ENCODE measurements at places on chromosomes 1 and 21.

DNA sequence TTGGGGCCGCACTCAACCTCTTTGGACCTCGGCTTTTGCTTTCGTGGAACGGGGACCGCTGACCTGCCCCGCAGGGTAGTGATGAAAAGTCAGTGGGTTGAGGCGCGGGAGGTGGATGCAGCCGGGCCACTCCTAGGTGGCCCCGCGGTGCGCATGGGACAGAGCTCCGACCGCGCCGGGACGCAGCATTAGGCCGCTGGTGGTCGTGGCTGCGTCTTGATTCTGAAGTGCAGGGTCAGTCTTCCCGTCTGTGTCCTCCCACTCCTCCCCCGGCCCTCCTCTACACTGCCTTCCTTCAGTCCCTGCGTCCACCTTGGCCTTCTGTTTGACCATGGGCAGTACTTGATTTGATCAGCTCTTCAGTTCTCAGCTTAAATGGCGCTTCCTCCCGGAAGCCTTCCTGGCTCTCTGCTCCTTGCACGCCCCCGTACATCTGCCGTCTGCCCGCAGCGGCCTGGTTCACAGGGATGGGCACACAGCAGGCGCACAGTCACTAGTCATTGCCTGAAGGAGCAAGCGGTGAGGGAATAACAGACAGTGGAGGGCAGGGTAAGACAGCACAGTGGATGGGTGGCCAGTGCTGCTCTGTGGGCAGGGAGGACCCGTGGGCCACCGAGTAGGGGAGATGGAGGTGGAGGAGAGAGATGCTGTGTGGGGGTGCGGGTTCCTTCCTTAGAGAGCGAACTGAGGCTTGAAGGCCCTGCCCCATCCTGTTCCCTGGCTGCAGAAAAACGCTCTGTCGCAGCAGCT lies 633 bp downstream of the THEMIS2 start:
- peak; percentile 64 for DNase-seq

GRCh38 chr1:104855550-104855949 lies 1105.9 kb downstream of the AMY1C start:
- DNase-seq: no peak

DNA sequence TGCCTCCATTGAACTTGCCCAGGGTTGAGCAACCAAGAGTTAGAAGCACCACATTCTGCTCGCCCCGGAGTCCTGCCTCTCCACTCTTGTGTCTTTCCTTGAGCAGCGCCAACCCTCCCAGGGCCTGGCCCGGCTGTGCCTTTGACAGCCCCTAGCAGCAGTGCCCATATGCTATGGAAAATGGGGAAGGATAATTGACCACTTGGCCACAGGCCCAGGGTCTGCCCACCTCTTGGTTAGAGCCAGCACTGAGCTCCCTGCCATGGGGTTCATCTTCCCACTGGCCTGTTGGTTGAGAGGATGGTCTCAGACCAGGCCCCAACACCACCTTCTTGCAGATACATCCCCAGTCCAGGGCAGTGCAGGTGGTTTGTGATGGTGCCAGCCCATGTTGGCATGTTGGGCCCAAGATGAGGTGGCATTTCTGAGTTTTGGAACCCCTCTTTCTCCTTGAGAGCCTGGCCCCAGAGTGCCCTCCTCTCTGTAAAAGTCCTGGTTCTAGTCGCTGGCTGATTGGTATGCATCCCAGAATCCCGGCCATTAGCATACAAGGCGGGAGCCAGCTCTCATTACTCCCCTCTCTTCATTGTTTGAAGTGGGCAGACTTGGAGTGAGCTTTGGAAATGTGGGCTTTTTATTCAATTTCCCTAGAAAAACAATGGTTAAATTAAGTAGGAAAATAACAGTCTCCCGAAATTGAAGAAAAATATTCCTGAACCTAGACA lies 7.6 kb downstream of the ARHGEF10L start:
- peak; percentile 86 for DNase-seq

- DNase-seq: no peak
Observed at GRCh38 chr1:52111492-52111891, 30.4 kb upstream of the ZFYVE9 start.

- no peak for DNase-seq
Observed at GRCh38 chr1:50264590-50264989, 155.9 kb downstream of the ELAVL4 start.

- DNase-seq: peak; percentile 83
Observed at GRCh38 chr1:48817505-48818114, 40.9 kb upstream of the BEND5 start.

GRCh38 chr1:88678405-88678804 lies 5.7 kb upstream of the PKN2 start:
- DNase-seq: no peak

DNA sequence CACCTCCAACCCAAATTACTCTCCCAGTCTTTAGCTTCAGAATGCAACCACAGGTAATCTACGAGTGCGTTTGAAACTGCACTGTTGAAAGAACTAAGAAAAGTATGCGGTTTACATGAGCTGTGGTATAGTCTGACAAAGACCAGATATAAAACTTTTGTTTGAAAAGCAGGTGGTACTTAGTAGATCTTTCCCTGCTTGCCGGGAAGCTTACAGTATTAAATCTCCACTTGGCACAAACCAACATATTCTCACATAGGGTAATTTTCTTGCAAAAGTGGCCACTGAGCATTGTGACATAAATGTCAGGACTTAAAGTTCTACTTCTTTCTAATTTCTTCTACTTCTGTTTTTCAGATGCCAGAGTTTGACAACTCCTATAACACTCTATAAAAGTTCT lies 8.4 kb downstream of the RGS2 start:
- no peak for DNase-seq

- peak; percentile 94 for DNase-seq
Observed at GRCh38 chr1:28668191-28668955, at the start of gene GMEB1. GMEB1 (plus strand) TSS chr1:28668784; CDS start chr1:28683613, 14,829 bp downstream.

GRCh38 chr21:17467392-17467791 lies 45.5 kb upstream of the CXADR start:
- DNase-seq: peak; percentile 18

Data from GM23338 (cell line).